ENCODE measurements at places on chromosomes 12 and 14. TPM values are rescaled to one million over a fixed set of nuclear protein-coding genes. Genes with fewer than 3 reads are reported as not detected.

GRCh38 chr12:56661560-56661959 lies 15.8 kb upstream of the ATP5F1B start:
- no peak for DNase-seq

DNA sequence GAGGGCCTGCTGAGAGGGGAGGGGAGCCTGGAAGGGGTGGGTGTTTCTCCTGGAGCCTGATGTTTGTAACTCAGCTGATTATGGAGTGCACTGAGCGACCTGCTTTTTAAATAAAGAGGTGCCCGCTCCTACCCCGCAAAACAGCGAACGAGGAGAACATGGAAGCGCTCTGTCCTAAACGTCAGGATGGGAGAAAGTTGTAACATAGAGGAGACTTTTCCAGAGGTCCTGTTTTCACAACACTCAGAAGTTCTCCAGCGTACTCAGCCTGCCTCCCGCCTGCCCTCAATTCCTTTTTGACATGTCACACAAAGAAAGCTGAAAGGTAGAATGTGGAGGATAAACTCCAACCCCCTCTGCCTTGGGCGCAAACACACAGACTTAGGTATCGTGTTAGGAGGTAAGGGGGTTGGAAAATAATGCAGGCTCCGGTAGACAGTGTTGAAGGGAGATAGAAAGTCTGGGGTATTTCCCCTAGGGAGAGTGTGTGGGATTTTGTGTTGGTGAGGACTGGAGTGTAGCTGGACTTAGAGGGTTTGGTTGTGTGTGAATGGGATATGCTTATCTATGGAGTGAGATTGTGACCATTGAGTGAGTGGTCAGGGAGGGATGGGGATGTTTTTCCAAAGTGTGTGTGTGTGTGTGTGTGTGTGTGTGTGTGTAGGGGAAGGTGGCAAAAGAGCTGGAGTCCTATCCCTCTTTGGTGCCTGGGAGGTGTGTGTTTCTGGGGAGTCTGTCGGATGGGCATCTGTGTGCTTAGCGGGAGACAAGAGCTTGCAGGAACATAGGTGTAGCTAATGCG lies 2.1 kb downstream of the NTF3 start:
- DNase-seq: no peak

DNA sequence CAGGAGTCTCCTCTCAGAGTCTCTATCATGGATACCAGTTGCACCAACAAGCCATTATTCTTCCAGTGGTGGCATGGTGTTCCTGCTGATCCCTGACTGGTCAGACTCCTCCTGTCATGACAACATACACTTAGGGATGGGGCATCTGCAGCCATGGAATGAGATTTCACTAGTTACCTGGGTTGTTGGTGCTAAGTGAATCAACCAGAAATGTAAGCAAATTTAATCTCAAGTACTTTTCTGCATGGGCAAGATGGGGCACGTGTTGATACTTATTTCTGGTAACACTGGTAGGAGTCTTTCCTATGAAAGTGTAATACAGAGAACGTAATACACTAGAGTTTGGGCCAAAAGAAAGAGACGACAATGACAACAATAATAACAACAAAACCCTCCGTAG lies 211.5 kb upstream of the FOXN3 start:
- no peak for DNase-seq

GRCh38 chr14:24310646-24311604 lies at the start of gene LTB4R:
Gene LTB4R, plus strand, starts transcription at chr14:24311502. Its CDS starts 4,150 bp downstream, at chr14:24315652.
- DNase-seq: no peak

DNA sequence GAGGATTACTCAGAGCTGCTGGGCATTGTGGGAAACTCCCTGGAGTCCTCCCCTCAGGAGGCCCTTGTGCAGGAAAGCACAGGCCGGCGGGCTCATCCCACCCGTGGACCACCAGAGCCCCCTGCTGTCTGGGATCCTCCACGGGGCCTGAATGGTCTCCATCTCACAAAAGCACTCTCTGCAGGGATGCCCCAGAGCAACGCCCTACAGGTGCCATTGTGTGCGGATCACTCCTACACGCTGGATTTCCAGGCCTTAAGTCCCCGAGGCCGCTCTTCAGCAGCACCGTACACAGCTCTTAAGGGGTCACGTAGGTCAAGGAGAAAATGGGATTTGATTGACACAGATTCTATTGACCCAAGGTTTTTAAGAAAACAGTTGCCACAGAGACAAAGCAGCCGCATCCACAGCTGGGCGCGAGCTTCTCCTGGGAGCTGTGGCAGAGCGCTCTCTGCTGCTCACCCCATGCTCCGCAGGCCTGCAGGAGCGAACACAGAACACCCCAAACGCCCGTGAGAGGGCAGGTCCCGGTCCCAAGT lies 36.7 kb upstream of the RIMBP2 start:
- DNase-seq: peak; percentile 20

- no peak for DNase-seq
Observed at GRCh38 chr12:50411051-50411660, 10.5 kb downstream of the LARP4 start.

- no peak for DNase-seq
Observed at GRCh38 chr14:76782885-76783566, 21.8 kb downstream of the VASH1 start.

GRCh38 chr12:18148961-18149360 lies 59.0 kb upstream of the RERGL start:
- DNase-seq: no peak

DNA sequence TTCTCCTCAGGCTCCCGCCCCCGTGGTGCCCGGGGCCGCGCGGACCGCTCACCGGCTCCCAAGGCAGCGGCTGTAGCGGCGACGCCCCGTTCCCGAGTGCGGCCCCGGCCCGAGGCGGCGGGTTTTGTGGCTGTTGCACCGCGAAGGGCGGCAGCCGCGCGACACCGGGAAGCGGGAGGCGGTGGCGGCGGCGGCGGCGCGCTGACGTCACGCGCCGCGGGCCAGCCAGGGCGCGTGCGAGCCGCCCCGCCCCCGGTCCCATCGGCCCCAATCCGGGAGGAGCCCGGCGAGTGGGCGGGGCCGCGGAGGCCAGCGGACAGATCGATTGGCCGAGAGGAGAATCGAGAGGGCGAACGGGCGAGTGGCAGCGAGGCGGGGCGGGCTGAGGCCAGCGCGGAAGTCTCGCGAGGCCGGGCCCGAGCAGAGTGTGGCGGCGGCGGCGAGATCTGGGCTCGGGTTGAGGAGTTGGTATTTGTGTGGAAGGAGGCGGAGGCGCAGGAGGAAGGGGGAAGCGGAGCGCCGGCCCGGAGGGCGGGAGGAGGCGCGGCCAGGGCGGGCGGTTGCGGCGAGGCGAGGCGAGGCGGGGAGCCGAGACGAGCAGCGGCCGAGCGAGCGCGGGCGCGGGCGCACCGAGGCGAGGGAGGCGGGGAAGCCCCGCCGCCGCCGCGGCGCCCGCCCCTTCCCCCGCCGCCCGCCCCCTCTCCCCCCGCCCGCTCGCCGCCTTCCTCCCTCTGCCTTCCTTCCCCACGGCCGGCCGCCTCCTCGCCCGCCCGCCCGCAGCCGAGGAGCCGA lies at the start of gene YY1:
Gene YY1, plus strand, starts transcription at position 726 of the 792 bp plus-strand sequence. CDS start 101 bp downstream, outside the sequence.
- DNase-seq: peak; percentile 98

GRCh38 chr12:131491916-131492490 lies 218.9 kb upstream of the SFSWAP start:
- no peak for DNase-seq

DNA sequence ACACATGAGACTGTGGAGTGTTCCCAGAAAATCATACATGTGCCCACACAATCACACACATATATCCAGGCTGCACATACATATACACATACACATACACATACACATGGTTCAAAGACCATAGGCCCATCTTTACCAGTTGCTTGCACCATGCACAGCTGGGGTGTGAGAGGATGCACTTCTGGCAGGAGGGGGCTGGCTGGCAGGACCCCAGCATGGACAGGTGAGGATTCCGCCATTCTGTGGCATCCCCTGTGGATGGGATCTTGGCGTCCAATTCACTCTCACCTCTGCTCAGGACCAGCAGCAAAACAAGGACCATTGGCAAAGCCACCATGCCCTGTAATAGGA lies 7.0 kb downstream of the ITGB7 start:
- no peak for DNase-seq

GRCh38 chr14:23375527-23376251 lies 1.2 kb upstream of the CMTM5 start:
- no peak for DNase-seq

- DNase-seq: no peak
Observed at GRCh38 chr12:41917938-41918341, 226.7 kb downstream of the GXYLT1 start.

DNA sequence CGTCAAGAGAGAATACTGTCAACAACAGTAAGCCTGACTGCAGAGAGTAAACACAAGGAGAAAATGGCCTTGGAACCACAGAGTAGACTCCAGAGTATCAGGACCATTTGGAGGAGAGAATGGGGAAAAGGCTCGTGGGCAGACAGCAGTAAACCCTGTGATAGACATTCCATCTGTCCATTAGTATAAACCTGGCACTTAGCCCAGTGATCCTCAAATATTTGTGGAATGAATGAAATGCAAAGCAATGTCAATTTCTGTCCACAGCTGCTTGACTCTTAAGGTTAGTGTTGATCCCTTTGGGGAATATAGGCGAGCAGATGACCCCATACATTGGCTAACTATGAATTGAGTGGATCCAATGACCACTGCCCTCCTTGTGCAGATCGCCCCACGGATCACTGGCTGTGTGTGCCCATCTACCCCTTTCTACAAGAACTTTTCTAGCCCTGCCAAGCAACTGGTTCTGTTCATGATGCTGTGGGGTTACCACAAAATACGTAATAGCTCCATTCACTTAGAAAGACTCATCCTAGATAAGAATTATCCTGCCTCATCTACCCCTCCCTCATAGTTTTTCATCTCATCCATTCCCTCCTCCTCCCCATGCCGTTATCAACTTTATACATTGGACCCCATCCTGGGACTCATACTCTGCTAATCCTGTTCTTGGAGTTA lies 846.8 kb downstream of the NRXN3 start:
- DNase-seq: no peak

DNA sequence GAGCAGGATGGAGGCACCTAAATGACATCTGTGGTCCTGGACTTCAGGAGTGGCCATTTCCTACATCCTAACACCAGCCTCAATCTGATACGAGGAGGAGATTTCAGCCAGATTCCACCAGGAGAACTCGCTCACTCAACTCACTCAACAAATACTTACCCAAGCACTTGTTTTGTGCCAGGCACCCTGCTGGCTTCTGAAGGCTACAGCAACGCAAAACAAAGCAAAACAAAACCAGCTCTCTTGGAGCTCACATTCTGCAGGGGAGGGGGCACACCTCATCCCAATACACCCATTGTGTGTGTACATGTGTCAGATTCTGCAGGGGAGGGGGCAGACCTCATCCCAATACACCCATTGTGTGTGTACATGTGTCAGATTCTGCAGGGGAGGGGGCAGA lies 144.8 kb downstream of the PIWIL1 start:
- peak; percentile 13 for DNase-seq

- no peak for DNase-seq
Observed at GRCh38 chr14:73747379-73748211, 33.4 kb upstream of the PNMA1 start.

GRCh38 chr14:50397390-50398188 lies 908 bp upstream of the CDKL1 start:
- peak; percentile 31 for DNase-seq

- no peak for DNase-seq
Observed at GRCh38 chr12:40033242-40033630, 72.6 kb downstream of the SLC2A13 start.

- no peak for DNase-seq
Observed at GRCh38 chr12:40335991-40336390, 111.2 kb downstream of the LRRK2 start.

DNA sequence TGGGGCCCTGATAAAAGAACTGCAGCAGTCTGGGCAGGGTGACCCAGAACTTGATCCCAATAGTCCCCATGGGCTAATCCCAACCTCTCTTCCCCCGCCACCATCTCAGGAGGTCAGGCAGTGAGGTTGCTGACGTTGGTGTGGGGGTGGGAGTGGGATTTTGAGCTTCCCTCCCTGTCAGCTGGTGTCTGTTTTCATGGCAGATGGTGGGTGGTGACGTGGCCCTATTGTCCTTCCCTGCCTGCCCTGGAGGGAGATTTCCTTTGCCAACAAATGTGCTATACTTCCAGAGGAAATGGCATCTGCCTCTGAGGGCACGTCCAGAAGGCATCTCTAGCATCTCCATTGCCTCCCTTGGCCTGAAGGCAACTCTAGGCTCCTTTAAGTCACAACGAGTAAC lies 37.7 kb downstream of the NEUROD4 start:
- peak; percentile 44 for DNase-seq

- DNase-seq: peak; percentile 87
Observed at GRCh38 chr14:77303417-77304156, 17.1 kb downstream of the POMT2 start.

DNA sequence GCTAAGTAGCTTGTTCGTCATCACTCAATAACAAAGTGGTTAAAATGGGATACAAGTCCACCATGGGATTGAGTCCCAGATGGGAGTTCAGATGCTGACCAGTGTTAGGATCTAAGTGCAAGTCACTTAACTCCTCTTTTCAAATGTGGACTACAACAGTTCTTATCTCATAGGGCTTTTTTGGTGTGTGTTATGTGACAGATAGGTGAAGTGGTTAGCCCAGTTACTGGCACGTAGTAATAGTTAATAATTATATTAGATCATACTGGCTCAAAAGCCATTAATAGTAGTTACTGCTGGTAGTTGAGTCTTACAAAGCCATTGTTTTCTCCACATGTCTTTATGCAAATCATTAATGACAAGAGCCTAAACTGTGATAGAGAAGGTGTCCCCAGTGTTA lies 73.2 kb downstream of the RCOR1 start:
- DNase-seq: no peak

DNA sequence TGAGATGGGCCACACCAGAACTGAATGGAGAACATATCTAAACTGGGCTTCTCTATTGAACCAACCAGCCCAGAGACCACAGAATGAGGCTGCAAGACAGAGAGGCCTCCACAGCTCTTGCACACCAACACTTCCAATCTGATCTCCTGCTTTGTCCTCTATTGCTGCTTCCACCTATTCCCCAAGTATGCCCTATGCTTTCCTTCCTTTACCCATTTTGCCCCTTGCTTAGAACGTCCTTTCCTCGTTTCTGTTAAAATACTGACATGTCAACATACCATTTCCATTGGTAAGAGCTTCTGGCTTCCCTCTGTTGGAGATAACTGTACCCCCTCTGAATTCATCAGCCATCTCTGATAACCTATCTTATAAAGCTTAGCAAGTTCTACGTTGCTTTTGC lies 2.8 kb downstream of the SLC2A13 start:
- no peak for DNase-seq

DNA sequence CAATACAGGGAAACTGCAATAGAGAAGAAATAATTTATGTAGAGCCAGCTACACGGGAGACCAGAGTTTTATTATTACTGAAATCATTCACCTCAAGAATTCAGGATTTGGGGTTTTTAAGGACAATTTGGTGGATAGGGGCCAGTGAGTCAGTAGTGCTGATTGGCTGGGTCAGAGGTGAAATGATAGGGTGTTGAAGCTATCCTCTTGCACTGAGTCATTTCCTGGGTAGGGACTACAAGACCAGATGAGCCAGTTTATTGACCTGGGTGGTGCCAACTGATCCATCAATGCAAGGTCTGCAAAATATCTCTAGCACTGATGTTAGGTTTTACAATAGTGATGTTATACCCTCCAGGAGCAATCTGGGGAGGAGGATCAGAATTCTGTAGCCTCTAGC lies 486.3 kb downstream of the LRIG3 start:
- no peak for DNase-seq

The NCAPD2 gene
- total RNA-seq: 56.4 TPM

The CELA1 gene
- not detected for total RNA-seq

The DPF3 gene
- 1.3 TPM for total RNA-seq

The C12orf54 gene
- total RNA-seq: not detected

The SCN8A gene
- total RNA-seq: 1.0 TPM

The PSMA6 gene
- 169 TPM for total RNA-seq

The FOXG1 gene
- total RNA-seq: not detected

The CD163L1 gene
- total RNA-seq: not detected

The LDHB gene
- 2,159 TPM for total RNA-seq
